Upper lobe of right lung (tissue), 1 donor: ENCODE measurements at places on chromosomes 5 and 9.

GRCh38 chr5:179912386-179912785, 4.7 kb upstream of the TBC1D9B start:
- no peak for DNase-seq

DNA sequence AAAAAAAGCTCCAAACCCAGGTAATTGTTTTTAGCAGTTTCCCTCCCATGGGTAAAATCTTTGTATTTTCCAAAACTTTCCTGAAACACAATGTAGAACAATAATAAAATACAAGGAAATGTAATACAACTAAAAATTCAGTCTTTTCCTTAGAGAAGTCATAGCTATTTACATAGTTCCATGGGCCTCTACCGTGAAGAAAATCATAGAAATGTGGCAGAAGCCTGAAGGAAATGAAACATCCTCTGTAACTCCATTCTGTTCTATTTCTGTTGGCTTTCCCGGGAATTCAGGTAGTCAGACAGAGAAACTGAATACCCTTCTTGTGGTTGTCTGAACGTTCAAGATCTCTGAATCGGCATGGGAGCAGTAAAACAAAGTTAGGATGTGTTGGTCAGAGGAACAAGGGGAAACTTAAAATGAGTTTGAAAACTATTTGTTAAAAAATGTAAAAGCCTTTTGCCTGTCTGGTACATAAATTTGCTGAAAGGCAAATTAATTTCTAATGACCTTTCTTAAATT, 202.4 kb upstream of the ZNF608 start:
- no peak for DNase-seq

- no peak for DNase-seq
Measured at GRCh38 chr5:163567811-163568210, 62.4 kb downstream of the MAT2B start.

- DNase-seq = no peak
Measured at GRCh38 chr5:571791-572190, 40.3 kb upstream of the CEP72 start.

GRCh38 chr5:1975406-1975715, 92.6 kb upstream of the IRX4 start:
- DNase-seq = no peak

- DNase-seq = peak; percentile 68
Measured at GRCh38 chr5:159510282-159510681, 180.0 kb upstream of the IL12B start.
